ENCODE measurements at places on chromosomes 5 and 9. TPM values are rescaled to one million over a fixed set of nuclear protein-coding genes. Genes with fewer than 3 reads are reported as not detected.

- DNase-seq = no peak
Observed at GRCh38 chr9:97722331-97722730, 25.2 kb upstream of the XPA start.

GRCh38 chr5:135553688-135554462 lies 18.1 kb upstream of the NEUROG1 start:
- no peak for DNase-seq

IFNA2 gene
- total RNA-seq = not detected

FGFR4 gene
- 0.33 TPM for total RNA-seq

All from activated CD4-positive, alpha-beta memory T cell treated with anti-CD3 and anti-CD28 coated beads, Interleukin-2, amount 10 ng/mL, durations not matched to agents 7 days and 5 days (primary cell).